NCI-H1048 (cell line): ENCODE measurements at places on chromosomes 7 and 10.

- DNase-seq, result no peak
Observed at GRCh38 chr7:36361227-36361626, 28.4 kb upstream of the ANLN start.

GRCh38 chr7:139132887-139133286, 23.4 kb upstream of the ZC3HAV1 start:
- no peak for DNase-seq

DNA sequence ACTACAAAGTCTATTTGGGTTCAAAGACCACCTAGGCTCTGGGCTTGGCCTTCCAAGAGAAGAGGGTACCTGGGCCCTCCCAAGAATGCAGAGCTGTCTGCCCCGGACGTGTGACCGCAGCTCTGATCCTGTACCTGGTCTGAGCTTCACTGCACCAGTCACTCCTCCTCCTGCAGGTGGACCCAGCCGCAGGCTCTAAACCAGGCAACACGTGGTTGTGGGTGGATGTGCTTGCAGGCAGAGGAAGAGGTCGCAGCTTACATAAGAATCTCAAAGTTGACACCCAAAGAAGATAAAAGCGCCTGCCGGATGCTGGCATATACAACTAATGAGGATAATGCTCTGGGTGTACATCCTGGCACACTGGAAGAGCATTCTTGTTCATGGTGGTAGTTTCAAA, 9.4 kb upstream of the PFKP start:
- DNase-seq, result no peak

- no peak for DNase-seq
Observed at GRCh38 chr10:543131-543530, 146.3 kb downstream of the DIP2C start.

GRCh38 chr7:44460325-44460724, 30.1 kb downstream of the NUDCD3 start:
- no peak for DNase-seq

- DNase-seq, result no peak
Observed at GRCh38 chr7:111076205-111076604, 14.7 kb upstream of the LRRN3 start.

DNA sequence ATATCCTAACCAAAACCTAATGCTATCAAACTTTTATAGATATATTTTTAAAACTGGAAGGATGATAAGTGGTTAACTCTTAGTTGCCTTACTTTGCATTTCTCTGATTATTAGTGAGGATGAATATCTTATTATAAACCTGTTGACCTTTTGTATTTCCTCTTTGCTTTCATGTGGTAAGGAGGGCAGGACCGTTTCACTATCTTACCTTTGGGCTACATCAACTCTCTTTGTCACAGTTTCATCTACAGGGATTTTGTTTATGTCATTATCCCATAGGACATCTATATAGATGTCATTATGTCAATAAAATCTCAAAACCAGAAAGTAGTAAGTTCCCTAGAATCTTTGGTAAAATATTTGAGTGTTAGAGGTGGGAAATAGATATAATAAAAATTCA, 219.3 kb downstream of the THSD7A start:
- no peak for DNase-seq

DNA sequence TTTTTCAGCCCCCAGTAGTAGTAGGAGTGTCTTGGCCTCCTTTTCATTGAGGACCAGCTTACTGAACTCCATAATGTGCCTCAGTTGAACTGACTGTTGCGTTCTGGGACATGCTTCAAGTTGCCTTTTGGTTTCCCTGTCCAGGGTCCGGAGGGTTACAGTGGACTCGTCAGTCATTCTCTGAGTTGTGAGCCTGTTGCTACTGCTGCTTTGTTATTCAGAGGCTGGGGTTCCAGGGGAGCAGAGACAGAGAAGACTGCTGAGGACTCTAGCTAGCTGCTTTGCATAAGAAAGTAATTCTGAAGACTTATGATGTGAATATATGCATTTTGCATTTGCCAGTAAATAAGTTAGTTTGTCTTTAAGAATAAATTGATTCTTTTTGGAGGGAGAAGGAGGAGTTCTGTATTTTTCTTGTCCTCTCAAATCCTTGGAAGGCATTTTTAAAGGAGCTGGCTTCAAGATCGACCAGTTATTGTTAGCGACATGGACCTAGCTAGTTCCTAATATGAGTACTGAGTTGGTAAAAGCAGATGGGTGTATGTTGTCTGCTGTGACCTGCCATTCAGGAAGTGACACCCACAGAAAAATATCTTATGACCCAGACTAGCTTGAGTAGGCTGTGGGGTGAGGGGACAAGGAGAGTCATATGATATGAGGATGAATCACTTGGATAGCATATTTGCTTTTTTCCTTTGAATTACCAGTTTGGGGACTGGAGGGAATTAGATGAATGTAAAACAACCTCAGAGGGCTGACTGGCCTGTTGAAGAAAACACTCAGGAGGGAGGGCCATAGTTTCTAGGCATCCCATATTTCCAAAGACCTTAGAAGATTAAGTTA, 8.3 kb downstream of the PI4K2A start:
- DNase-seq, result no peak

GRCh38 chr10:128549101-128549608, 422.9 kb upstream of the MKI67 start:
- DNase-seq, result no peak

- DNase-seq, result no peak
Observed at GRCh38 chr7:149217570-149217969, 21.9 kb upstream of the ZNF212 start.

DNA sequence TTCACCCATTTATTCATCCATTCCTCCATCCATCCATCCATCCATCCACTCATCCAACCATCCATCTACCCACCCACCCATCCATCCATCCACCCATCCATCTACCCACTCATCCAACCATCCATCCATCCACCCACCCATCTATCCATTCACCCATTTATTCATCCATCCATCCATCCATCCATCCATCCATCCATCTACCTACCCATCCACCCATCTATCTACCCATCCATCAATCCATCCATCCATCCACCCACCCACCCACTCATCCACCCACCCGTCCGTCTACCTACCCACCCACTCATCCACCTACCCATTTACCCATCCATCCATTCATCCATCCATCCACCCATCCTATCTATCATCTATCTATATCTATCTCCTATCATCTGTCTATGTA, 169.4 kb upstream of the SHH start:
- no peak for DNase-seq

DNA sequence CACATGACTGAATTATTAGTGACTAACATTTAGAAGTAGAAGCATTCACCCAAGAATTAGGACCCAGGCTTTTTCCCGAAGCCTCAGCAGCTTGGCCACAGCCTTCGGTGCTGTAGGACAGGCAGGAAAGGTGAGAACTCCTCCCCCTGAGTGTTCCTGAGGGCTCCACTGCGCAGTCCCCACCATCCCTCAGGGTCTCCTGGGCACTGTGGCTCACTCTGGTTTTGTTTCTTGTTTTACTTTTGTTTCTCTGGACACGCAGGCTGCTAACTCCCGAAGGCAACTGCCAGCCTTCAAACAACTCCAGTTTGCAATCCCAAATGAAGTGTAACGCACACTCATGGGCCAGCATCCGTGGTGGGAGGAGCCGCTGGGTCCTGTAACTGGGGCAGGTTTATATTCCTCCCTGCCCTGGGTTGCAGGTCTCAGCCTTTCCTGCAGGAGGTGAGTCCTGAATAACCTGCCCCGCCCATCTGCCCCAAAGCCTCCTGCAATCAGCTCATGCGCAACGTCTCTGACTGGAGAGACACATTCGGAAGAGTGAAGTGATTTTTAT, 492.9 kb downstream of the PTPRN2 start:
- no peak for DNase-seq

- DNase-seq, result no peak
Observed at GRCh38 chr7:150621376-150621775, 10.8 kb downstream of the GIMAP6 start.

GRCh38 chr7:126718419-126718818, 534.3 kb downstream of the GRM8 start:
- no peak for DNase-seq

- DNase-seq, result no peak
Observed at GRCh38 chr7:92042056-92042737, 92.1 kb downstream of the CYP51A1 start.

GRCh38 chr10:77965294-77965693, 38.7 kb upstream of the DLG5 start:
- no peak for DNase-seq

- DNase-seq, result no peak
Observed at GRCh38 chr10:97737770-97738265, 890 bp downstream of the ZFYVE27 start.

GRCh38 chr7:34022626-34023025, 117.3 kb downstream of the BMPER start:
- no peak for DNase-seq

DNA sequence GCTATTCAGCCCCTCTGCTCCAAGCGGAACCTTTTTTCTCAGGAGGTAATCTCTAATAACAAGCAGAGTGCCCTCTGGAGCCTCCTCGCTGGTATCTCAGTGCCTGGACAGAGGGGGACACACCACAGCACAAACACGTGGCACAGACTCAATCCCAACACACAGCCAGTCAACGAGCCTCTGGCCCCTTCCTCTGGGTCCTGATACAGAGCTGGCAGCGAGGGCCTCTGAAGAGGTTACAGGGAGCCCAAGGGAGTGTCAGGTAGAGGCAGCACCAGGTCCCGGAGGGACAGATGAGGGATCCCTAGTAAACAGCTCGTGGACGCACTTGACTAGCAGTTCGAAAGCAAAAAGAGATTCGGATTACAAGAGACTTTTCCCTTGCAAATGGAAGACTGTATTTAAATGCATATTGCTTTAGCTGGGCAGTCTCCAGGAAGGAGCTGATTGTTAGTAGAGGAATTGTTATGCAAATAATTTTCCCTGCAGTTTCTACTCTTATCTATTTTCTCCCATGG, 14.1 kb downstream of the CXCL12 start:
- DNase-seq, result no peak

DNA sequence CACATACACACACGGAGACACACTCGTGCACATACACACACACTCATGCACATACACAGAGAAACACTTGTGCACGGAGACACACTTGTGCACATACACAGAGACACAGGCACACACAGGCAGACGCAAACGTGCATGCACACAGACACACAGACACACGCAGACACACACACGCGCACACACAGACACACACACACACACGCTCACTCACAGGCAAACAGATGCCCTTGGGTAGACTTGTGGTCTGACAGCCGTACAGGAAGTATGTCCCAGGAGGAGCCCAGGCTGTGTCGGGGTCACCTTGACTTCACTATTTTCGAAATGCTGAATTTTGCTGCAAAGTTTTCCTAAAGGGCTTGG, 538.0 kb downstream of the DNAJB6 start:
- DNase-seq, result no peak

DNA sequence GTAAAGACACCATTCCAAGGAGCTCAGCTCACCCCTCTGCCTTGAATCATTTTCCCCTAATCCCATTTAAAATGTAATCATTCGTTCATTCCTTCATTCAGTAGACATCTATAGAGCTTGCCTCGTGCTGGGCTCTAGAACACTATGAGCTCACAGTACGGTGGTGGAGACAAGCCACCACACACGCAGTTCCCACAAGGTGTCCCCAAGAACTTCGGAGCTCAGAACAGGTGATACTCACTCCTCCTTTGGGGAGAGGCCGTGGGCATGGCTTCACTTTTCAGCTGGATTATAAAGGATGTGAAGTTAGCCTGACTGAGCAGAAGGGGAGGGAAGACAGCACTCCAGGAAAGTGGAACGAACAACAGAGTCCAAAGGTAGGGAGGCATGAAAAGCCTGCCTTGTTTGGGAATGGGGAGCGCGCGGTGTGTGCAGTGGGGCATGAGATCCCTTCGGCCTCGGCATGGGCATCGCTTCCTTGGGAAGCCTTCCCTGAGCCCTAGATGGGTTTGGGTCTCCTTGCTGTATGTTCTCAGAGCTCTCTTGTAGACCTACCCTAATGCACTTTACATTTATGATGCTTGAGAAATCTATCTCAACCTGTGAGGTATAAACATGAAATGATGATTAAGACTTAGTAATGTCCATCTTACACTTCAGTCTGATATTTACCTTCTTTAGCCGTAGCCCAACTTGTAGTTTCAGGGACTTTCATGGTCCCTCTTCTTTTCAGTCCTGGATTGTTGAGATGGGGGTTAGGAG, 809 bp upstream of the OGA start:
- no peak for DNase-seq

- DNase-seq, result no peak
Observed at GRCh38 chr10:99365736-99366135, 36.6 kb downstream of the CNNM1 start.

GRCh38 chr10:125811251-125811650, 11.8 kb downstream of the UROS start:
- DNase-seq, result no peak

DNA sequence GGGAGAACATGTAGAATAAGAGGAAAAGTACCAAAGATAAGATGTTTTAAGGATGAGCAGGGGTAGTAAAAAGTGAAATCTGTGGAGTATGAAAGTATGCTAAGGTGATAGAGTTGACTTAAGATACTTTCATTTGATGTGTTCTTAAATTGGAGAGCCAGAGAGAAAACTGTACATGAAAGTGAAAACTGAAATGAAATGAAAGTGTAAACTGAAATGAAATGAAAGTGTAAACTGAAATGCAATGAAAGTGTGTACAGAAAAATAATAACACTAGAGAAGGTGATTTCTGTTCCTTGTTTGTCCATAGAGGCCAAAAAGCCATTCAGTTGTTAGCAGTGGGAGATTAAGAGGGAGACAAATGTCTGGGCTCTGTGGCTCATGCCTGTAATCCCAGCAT, 17.5 kb downstream of the AHR start:
- DNase-seq, result no peak

- DNase-seq, result no peak
Observed at GRCh38 chr7:149859876-149860275, 13.9 kb upstream of the ATP6V0E2 start.

DNA sequence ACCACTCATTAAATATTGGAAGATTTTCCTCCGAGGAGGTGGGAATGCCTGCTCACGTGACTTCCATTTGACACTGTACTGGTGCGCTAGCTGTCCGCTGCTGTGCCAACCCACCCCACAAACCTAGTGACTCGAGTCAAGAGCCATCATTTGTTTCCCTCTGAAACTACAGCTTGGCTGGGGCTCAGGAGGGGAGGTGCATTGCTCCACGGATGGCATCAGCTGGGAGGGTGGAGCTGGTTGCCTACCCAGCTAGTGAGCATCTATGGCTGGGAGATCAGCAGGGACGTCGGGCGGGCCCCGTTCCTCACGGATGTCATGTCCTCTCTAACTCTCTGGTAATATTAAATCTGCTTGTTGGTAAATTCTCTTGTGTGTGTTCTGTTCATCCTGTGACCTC, 9.5 kb upstream of the FOXL3 start:
- no peak for DNase-seq

- DNase-seq, result no peak
Observed at GRCh38 chr7:113000316-113001020, 86.2 kb downstream of the GPR85 start.

GRCh38 chr10:3850999-3851937, 66.3 kb upstream of the KLF6 start:
- no peak for DNase-seq

DNA sequence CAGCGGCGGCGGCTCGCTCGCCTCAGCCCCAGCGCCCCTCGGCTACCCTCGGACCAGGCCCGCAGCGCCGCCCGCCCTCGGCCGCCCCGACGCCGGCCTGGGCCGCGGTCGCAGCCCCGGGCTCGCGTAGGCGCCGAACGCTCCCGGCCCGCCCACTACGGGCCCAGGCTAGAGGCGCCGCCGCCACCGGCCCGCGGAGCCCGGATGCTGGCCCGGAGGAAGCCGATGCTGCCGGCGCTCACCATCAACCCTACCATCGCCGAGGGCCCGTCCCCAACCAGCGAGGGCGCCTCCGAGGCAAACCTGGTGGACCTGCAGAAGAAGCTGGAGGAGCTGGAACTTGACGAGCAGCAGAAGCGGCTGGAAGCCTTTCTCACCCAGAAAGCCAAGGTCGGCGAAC, 18.2 kb upstream of the TSPAN33 start:
- DNase-seq, result no peak

GRCh38 chr7:24741679-24742505, 15.4 kb downstream of the GSDME start:
- no peak for DNase-seq
